ENCODE measurements at places on chromosomes 16 and 17.

GRCh38 chr16:66480265-66481080, 53.4 kb downstream of the BEAN1 start:
- DNase-seq, result no peak

GRCh38 chr16:55468352-55468990, 10.5 kb upstream of the MMP2 start:
- no peak for DNase-seq

DNA sequence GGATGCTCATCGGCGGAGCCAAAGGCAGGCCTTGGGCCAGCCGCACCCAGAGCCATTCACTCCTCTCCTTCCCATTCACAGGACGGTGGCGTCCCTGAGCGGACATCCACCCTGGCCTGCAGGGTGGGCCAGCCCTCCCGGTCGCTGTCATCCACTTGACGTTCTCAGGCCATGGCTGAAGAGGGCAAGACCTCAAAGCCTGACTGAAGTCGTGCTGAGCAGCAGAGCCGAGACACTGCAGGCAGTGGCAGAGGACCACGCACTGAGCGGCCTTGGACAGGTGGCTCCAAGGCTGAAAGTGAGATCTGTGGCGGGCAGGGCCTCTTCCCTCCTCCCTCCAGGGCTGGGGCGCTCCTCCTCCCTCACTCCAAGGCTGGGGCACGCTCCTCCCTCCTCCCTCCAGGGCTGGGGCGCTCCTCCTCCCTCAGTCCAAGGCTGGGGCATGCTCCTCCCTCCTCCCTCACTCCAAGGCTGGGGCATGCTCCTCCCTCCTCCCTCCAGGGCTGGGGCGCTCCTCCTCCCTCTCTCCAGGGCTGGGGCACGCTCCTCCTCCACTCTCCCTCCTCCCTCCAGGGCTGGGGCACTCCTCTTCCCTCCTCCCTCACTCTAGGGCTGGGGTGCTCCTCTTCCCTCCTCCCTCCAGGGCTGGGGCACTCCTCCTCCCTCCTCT, 24.1 kb downstream of the GNPTG start:
- DNase-seq, result no peak

- DNase-seq, result no peak
These were observed 146.3 kb upstream of the FOXF1 start for GRCh38 chr16:86363836-86364618.

GRCh38 chr17:60747069-60747808, 69.6 kb downstream of the BCAS3 start:
- no peak for DNase-seq

DNA sequence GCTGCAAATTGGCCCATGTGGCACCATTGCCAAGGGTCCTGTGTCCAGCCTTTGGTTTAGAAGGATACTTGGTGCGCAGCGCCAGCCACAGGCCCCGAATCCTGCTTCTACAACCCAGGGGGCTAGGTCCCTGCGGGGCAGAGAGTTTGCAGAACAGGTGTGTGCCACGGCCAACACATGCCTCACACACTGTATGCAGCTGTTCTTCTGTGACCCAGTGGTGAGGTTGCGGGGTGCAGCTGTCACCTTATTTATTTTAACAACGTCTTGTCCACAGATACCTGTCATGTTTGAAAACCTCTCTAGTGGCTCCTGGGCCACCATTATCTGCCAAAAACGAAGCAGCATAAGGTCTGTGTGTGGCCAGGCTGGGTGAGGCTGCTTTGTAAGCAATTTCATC, 11.6 kb downstream of the CBFA2T3 start:
- no peak for DNase-seq

DNA sequence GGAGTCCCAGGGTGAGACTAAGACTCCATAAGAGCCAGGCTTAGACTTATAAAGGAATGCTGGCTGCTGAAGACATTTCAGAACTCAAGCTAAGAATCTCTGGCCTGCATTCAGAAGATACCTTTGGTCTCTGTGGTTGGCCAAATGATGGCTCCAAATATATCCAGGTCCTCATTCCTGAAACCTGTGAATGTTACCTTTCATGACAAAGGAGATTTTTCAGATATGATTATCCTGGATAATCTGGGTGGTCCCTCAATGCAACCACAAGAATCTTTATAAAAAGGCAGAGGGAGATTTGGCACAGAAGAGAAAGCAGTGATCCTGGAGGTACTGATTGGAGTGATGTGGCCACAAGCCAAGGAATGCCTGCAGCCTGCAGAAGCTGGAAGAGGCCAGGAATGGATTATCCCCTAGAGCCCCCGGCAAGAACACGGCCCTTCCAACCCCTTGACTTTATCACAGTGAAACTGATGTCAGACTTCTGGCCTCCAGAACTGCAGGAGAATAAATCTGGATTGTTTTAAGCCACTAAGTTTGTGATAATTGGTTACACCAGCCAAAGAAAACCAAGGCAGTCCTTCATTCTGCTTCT, 253.3 kb downstream of the SLC39A11 start:
- DNase-seq, result no peak

- no peak for DNase-seq
These were observed 50.2 kb downstream of the CDK5R1 start for GRCh38 chr17:32536736-32537643.
